Forelimb muscle (tissue), 1 donor: ENCODE measurements at places on chromosomes 11 and 22. TPM values are rescaled to one million over a fixed set of nuclear protein-coding genes. Genes with fewer than 3 reads are reported as not detected.

Gene LIMK2
- polyA plus RNA-seq = 23.1 TPM

Gene SERPIND1
- polyA plus RNA-seq = not detected

Gene SLC22A9
- not detected for polyA plus RNA-seq

Gene CHRM4
- 0.09 TPM for polyA plus RNA-seq

Gene ADAMTS8
- polyA plus RNA-seq = 10.5 TPM

Gene ASRGL1
- 3.4 TPM for polyA plus RNA-seq

Gene TTC38
- 18.2 TPM for polyA plus RNA-seq

Gene OR10A2
- polyA plus RNA-seq = 0.05 TPM

Gene DUSP8
- polyA plus RNA-seq = 37.3 TPM

Gene KCNJ5
- 0.81 TPM for polyA plus RNA-seq

Gene MRTFA
- polyA plus RNA-seq = 25.8 TPM

Gene RTN4R
- 19.9 TPM for polyA plus RNA-seq

Gene RBFOX2
- 191 TPM for polyA plus RNA-seq

Gene OR2AG1
- polyA plus RNA-seq = 0.04 TPM

Gene POTEH
- polyA plus RNA-seq = not detected

Gene SAMM50
- 56.1 TPM for polyA plus RNA-seq

Gene RCN1
- 129 TPM for polyA plus RNA-seq

Gene PKDREJ
- polyA plus RNA-seq = 0.67 TPM

Gene NPAS4
- 0.28 TPM for polyA plus RNA-seq

Gene PACSIN2
- 28.3 TPM for polyA plus RNA-seq

Gene SOX10
- 4.9 TPM for polyA plus RNA-seq

Gene PEX26
- polyA plus RNA-seq = 14.7 TPM

Gene OR2D2
- polyA plus RNA-seq = not detected

Gene TRIM49
- polyA plus RNA-seq = not detected

Gene INPP5J
- 1.6 TPM for polyA plus RNA-seq

Gene C22orf31
- 1.8 TPM for polyA plus RNA-seq

Gene MED19
- 13.2 TPM for polyA plus RNA-seq

Gene RHOG
- 22.7 TPM for polyA plus RNA-seq

Gene MYO7A
- 4.0 TPM for polyA plus RNA-seq

Gene AIFM3
- polyA plus RNA-seq = 0.19 TPM

Gene OR4D5
- polyA plus RNA-seq = not detected

Gene SAC3D1
- polyA plus RNA-seq = 12.5 TPM

Gene CD248
- polyA plus RNA-seq = 76.4 TPM

Gene ASCL2
- polyA plus RNA-seq = 0.10 TPM

Gene ANKK1
- polyA plus RNA-seq = 0.16 TPM

Gene CERK
- 21.4 TPM for polyA plus RNA-seq

Gene OR8K5
- polyA plus RNA-seq = not detected

Gene MRGPRX1
- not detected for polyA plus RNA-seq

Gene NAALADL1
- 6.4 TPM for polyA plus RNA-seq

Gene GRK3
- 6.7 TPM for polyA plus RNA-seq

Gene MPZL3
- polyA plus RNA-seq = 0.58 TPM

Gene CRYBB3
- 0.32 TPM for polyA plus RNA-seq

Gene MRGPRG
- not detected for polyA plus RNA-seq

Gene SAA1
- not detected for polyA plus RNA-seq

Gene PRODH
- 12.3 TPM for polyA plus RNA-seq

Gene IFTAP
- 43.2 TPM for polyA plus RNA-seq

Gene ACCSL
- not detected for polyA plus RNA-seq

Gene FGF19
- 0.53 TPM for polyA plus RNA-seq

Gene OAF
- polyA plus RNA-seq = 48.6 TPM

Gene GGTLC2
- not detected for polyA plus RNA-seq

Gene MMP8
- 0.04 TPM for polyA plus RNA-seq

Gene SCGB1A1
- polyA plus RNA-seq = not detected
